ENCODE measurements at places on chromosomes 1 and 21. TPM values are rescaled to one million over a fixed set of nuclear protein-coding genes. Genes with fewer than 3 reads are reported as not detected.
A peak's percentile ranks its signal among the peaks of the same experiment; 100 is the strongest.

Gene RSBN1
- 13.6 TPM for total RNA-seq

Gene GJB3
- total RNA-seq = not detected

Gene NBPF1
- 1.6 TPM for total RNA-seq

Gene CNST
- total RNA-seq = 22.1 TPM

Gene FAM78B
- 0.24 TPM for total RNA-seq

Gene SPRR2A
- not detected for total RNA-seq

Gene FCRL3
- 0.10 TPM for total RNA-seq

Gene HES3
- total RNA-seq = not detected

GRCh38 chr1:60898987-60899386 is 183.4 kb upstream of the NFIA start:
- DNase-seq = no peak

DNA sequence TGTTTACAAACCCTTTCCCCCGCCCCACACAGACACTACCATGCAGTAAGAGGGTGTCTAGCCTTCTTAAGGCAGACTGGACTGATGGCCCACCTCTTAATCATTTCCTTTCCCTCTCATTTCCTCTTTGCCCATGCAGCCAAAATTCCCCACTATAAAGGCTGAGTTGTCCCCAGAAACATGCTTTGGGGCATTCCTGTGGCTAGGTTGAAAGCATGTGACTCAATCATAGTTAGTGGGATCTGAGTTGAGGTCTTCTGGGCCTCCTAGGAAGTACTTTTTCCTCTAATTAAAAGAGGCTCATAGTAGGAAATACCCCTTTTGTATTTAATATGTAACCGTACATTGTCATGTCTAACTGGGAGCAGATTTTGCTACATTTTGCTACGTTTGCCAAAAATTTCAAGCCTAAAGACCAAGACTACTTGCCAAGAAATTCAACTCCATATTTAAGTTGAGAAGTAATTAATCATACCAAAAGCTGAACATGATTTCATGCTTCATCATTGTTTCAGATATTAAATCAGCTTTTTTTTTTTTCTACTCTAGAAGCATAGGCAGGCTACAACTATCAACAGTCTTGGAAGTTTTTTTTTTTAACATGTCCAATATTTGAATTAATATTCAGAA is 174.7 kb downstream of the ADGRL4 start:
- no peak for DNase-seq

DNA sequence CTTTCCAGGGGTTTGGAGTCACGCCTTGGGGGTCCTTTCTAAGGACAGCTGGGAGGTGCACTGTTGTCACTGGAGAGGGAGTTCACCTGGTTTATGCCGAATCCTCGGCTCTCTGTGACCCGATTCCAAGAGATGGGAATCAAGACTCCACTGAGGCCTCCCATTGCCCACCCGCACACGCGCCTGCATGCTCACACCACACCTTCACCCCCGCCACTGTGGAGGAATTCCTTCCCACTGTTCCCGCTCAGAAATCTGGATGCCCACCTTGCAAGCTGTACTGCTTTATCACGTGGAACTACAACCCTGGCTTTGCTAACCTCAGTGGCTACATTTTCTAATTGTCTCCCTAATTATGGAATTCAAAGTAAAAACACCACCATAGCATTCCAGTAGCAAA is 29.2 kb downstream of the PGBD5 start:
- no peak for DNase-seq

DNA sequence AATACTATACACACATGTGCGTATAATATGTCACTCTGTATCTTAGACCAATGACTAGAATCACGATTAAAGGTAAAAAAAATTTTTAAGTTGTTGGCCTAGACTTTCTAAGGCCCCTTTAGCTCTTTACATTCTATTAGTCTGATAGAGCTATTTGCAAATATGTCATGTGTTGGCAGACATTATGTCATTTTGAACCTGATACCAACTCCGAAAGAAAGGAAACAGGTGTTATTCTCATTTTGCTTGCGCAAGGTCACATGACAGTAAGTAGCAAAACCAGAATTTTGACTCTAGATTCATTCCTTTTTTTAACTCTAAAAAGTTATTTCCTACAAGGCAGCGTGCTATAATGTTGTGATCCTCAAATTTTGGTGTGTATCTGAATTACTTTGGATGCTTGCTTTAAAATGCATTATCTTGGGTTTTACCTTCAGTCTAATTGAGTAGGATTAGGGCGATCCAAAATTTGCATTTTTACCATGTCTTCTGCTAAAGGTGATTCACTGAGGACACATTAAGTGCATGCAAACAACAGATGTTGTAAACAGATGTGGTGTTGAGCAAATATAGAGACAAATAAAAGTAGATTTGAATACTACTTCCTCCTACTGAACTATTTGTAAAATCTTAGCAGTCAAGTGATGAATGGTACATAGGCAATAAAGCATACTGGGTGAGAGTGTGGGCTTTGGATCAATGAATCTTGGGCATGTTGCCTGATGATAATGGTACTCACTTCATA is 63.5 kb upstream of the KIAA1614 start:
- no peak for DNase-seq

- no peak for DNase-seq
These were observed 97.6 kb downstream of the NAV1 start for GRCh38 chr1:201636510-201636971.

DNA sequence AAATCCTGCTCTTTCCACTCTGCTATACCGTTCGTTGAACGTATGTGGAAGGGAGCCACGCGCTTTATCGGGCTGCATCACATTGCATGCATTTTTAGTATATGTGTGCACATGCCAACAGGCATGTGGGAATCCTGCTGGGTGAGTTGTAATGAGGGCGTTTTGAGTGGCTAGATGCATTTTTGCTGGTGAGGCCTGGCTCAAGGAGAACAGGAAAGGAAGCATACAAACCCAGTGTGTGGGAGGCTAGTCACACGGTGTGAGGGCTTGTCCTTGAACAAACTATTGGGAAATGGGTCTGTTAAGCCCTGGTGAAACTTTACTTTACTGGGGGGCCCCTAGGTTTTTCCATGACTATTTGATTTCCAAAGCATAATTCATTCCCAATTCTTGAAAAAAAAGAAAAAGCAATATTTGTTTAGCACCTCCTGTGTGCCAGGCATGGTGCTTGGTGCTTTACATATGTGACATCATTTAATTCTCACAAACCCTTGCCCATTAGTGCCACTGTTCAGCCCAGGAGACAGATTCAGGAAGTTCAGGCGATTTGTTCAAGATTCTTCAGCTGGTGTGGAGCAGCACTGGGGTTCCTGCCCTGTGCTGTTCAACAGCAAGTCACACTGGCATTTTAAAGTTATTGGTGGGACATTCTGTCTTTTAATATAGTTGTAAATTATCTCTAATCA is 25.6 kb upstream of the JUN start:
- no peak for DNase-seq

GRCh38 chr1:10530756-10531495 is 56.2 kb downstream of the PEX14 start:
- no peak for DNase-seq

DNA sequence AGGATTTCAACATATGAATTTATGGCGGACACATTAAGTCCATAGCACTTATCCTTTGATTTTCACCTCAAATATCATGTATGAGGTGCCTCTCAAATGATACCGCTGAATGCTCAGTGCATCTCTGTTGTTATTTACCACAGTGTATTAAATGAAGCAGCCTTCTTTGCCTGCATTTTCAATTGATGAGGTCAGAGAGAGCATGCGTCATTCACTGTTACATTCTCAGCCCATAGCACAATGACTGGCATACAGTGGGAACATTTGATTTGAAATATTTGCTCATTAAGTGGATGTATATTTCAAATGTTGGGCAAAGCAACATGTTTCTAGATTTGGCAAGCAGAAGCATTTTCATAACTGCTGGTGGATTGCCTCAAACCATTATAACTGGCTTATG is 45.7 kb downstream of the LRRC7 start:
- DNase-seq = no peak

GRCh38 chr1:107648071-107648470 is 316.9 kb downstream of the VAV3 start:
- DNase-seq = no peak

DNA sequence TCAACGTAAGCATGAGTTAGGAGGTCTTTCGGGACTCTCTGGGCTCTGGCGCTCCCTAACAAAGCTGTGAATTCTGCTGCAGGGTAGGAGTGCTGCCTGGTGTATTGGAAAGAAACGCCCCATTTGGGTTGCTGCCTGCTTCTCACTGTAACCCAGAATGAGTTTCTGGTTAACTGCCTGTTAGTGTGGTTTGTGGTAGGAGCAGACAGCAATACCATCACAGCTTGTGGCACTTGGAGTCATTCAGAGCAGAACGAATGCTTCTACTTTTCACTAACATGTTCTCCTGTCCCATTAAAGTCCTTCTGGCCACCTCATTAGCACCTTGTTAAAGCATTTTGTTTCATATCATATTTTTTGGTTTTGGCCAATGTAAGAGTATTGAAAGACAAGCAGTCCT is 18.1 kb downstream of the MAP3K7CL start:
- no peak for DNase-seq

DNA sequence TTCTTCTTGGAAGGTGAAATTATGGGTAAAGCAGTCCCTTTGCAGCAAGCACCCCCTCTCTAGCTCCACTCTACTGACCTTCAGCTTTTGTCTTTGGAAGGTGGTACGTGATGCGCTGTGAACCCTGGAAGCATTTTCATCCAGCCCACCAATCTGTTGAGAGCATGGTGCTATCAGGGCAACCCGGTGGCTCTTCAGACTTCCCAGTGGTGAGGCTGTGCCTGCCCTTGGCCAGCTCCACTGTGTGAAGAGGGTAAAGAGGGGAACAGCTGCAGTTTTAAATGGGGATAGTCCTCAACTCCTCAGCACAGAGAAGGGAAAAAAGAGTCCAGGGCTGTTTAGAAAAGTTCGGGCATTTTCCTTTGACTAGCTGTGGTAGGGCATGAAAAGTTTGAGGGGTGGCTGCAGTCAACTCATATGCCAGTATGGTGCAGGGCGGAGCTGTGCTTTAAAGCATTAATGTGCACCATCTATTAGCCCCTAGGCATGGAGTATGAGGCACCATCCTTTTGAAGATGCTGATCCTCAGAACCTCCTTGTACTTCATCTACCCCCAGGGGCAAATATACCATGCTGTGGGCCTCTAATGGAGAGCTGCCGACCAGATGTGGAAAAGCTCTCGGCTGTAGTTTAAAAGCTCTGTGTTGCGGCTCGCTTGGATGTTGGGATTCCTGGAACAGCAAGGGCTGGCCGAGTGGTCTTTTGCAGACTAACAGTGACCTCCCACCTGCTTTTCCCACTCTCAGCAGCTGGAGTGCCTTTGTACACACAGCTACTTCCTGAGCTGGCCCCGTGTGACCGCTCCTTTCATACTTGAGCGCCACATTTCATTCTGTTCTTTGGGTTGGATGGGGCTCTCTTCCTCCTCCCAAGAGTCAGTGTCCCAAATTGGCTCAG is 123.0 kb downstream of the PEX14 start:
- DNase-seq = no peak

- peak; percentile 22 for DNase-seq
These were observed 102.0 kb upstream of the COA6 start for GRCh38 chr1:234271243-234271606.

Data from activated naive CD4-positive, alpha-beta T cell treated with anti-CD3 and anti-CD28 coated beads for 36 hours (primary cell).